ENCODE measurements at places on chromosomes 11 and 22.

DNA sequence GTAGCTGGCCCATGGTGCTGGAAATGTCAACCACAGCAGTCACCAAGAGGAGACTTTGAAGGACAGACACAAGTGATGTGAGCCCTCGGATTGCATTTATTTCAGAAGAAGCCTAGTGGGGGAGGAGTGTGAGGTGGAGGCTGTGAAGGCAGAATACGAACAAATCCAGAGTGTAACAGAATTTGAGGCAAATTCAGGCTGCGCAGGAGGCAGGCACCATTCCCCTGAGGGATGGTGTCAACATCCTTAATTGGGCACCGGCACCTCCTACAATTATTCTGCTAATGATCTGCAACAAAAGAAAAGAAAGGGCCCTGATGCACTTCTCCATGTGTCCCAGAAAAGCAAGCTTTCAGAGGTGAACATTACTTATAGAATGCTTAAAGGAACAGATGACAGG lies 32.2 kb downstream of the CWC15 start:
- DNase-seq = no peak

GRCh38 chr11:11382858-11383532 lies 29.9 kb upstream of the CSNK2A3 start:
- DNase-seq = peak; percentile 88

- no peak for DNase-seq
Observed at GRCh38 chr11:124890151-124890550, 7.5 kb downstream of the ROBO4 start.

- no peak for DNase-seq
Observed at GRCh38 chr11:86703987-86704386, 31.6 kb upstream of the ME3 start.

GRCh38 chr22:45769569-45770210 lies 98.1 kb downstream of the ATXN10 start:
- DNase-seq = no peak

DNA sequence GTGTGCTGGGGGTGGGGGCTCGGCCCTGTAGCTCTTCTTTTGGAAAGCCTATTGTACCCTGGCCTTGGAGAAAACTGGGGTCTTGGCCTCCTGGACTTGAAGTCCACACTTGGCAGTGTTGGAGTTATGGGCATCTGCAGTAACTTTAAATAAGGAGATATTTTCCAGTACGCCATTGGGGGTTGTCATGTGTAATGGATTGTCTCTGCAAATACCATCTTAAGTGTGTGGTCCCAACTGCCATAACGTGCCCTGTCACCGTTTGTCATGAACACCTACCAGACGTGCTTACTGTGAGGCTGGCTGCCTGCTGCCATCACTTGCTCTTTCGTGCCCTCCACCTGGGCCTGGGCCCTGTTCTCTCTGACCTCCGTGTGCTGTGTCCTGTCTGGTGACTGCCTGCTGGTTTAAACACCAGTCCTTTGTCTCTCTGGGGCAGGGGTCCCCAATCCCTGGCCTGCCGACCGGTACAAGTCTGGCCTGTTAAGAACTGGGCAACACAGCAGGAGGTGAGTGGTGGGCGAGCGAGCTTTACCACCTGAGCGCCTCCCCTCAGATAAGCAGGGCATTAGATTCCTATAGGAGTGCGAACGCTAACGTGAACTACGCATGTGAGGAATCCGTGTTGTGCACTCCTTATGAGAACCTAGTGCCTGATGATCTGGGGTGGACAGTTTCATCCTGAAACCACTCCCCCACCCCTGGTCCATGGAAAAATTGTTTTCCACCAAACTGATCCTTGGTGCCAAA lies 3.6 kb upstream of the ZDHHC8 start:
- no peak for DNase-seq

GRCh38 chr11:57742087-57742452 lies 779 bp downstream of the SELENOH start:
- DNase-seq = no peak

- peak; percentile 96 for DNase-seq
Observed at GRCh38 chr11:12086271-12087074, 23.9 kb upstream of the MICAL2 start.

DNA sequence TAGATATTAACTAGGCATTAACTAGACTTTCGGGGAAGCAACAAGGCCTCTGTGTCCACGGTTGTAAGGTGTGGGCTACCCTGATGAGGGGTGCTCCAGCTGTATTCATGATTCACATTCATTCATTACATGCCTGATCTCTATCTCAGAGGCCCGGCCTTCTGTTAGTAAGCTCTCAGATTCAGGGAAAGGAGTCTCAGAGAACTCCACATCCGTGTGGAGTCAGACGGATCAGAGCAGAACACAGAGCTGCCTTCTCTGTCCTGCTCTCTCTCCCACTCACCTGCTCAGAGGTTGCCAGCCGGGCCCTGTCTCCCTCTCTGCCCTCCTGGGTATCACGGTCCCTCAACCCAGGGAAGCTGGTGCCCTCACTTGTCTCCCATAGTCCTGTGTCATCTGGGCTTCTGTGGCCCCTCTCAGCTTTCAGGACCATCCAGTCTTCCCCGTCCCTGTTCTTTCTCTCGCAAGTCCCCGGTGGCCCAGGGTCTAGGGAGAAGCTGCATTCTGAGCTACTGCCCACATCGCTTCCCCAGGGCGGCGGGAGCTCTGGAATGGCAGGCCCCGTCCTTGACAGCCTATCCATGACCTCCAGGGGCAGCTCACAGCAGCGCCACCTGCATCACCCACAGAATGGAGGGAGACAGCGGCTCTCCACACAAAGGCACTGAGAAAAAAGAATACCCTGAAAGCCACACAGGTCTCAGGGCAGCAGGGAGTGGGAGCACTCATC lies 4.3 kb downstream of the TP53AIP1 start:
- no peak for DNase-seq

DNA sequence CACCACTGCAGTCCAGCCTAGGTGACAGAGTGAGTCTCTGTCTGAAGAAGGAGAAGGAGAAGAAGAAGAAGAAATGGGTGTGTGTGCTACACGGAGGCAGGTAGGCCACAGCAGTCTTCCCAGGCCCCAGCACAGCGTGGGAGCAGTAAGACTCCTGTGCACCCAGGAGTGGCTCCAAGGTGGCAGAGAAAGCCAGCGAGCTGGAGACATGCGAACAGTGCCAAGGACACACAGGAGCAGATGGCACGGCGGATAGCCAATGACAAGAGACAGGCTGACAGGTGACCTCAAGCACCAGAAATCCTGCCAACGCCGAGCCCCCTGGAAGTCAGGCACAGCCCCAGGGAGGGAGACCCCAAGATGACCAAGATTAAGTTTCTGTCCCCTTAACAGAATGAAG lies 9.0 kb upstream of the SCGB1A1 start:
- peak; percentile 93 for DNase-seq

DNA sequence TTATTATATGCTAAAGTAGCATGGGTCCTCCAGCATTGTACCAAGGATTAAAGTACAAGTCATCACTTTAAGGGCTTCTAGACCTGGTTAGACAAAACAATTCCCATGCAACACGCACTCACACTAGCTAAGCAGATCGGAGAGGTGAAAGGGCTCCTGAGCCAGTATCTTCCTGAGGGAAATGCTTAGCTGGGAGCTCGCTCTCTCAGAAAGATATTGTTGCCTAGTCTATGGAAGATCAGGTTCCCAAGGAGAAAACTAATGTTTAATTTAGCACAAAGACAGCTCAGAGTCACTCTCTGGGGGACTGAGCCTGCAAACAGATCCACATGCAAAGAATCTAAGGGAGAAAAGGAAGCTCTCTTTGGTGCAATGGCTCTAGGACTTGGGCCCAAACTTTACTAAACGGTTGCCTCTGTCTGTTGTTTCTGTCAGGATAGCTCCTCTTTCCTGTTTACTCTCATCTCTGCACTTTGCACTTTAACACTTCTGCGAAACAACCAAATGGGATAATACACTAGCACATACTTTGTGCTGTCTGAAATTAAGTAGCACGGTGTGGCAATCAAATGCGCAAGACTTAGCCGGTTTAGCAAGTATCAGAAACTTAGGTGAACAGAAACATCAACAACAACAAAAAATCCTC lies 10.7 kb downstream of the MAML2 start:
- DNase-seq = no peak

- DNase-seq = no peak
Observed at GRCh38 chr11:128548649-128549255, 38.6 kb downstream of the ETS1 start.

- DNase-seq = no peak
Observed at GRCh38 chr11:6249770-6250555, 9.7 kb upstream of the CCKBR start.

- DNase-seq = no peak
Observed at GRCh38 chr11:47775240-47775869, 8.2 kb upstream of the FNBP4 start.

GRCh38 chr11:29507376-29507775 lies 509.5 kb downstream of the KCNA4 start:
- DNase-seq = no peak

- peak; percentile 39 for DNase-seq
Observed at GRCh38 chr11:96246718-96247552, 96.1 kb downstream of the MAML2 start.

DNA sequence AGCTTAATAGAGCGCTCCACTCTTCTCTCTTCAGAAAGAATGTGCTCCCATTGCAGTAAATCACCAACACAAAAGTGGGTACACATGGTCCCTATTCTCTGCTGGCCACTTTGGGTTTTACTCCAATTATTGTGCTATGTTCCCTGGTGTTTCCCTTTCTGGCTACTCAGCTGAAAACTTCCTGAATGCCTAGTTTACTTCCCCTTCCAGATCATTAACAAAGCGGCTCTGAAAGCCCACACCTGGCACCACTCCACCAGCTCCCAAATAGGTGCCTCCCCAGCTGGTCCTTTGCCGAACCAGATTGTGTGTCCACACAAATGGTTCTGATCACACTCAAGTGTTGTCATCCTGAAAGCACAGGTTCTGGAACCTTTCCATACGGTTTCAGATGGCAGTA lies 443.7 kb downstream of the NTM start:
- DNase-seq = no peak

DNA sequence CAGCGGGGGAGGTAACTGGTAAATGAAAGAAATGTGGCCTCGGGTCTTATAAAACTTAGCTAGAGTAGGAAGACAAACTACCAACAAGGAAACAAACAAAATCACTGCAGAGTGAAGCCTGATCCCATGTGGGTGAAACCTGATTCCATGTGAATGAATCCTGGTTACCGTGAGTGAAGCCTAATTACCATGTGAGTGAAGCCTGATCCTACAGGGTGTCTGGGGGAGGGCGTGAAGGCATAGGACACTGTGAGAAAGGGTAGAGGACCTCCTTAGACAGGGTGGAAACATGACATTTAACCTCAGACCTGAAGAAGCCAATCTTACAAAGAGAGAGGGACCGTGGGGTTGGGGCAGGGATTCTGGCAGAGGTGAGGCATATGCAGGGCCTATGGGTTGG lies 106.2 kb upstream of the USP47 start:
- no peak for DNase-seq

DNA sequence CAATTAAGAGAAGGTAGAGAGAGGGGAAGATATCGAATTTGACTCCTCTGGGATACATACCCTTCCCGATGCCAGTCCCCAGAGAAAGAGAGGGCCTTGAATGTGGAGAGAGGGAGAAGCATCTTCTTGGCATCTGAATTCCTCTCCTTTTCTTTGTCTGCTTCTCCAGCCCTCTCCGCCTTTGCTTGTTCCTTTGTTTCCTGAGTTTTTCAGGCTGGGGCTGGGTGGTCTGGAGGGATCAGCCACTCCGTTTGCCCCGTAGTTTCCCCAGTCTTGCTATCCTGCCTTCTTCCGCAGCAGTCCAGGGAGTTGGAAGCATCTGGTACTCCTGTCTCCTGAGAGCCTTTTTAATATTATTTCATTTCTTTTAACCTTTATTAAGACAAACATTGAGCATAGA lies 107.1 kb upstream of the CADM1 start:
- DNase-seq = no peak

- DNase-seq = no peak
Observed at GRCh38 chr11:107864591-107864990, 6.0 kb upstream of the SLC35F2 start.

DNA sequence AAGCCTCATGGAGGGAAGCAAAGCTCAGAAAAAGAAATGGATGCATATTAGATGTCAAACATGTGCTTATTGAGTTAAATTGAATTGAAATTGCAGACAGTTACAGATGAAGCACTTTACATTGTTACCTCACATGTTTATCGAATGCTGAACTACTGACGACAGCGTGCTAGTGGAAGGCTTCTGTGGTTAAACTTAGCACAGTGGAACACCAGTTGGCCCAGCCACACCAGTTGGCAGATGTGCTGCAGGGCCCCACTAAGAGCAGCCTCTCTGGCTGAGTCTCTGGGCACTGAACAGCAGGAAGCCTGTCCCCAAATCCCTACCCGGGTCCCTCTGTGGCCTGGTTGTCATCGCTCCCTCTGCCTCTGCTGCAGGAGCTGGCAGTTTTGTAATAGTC lies 242.1 kb downstream of the NTM start:
- DNase-seq = no peak

Data from cerebellar cortex (tissue), 1 donor.